ENCODE measurements at places on chromosomes 11 and 22.

DNA sequence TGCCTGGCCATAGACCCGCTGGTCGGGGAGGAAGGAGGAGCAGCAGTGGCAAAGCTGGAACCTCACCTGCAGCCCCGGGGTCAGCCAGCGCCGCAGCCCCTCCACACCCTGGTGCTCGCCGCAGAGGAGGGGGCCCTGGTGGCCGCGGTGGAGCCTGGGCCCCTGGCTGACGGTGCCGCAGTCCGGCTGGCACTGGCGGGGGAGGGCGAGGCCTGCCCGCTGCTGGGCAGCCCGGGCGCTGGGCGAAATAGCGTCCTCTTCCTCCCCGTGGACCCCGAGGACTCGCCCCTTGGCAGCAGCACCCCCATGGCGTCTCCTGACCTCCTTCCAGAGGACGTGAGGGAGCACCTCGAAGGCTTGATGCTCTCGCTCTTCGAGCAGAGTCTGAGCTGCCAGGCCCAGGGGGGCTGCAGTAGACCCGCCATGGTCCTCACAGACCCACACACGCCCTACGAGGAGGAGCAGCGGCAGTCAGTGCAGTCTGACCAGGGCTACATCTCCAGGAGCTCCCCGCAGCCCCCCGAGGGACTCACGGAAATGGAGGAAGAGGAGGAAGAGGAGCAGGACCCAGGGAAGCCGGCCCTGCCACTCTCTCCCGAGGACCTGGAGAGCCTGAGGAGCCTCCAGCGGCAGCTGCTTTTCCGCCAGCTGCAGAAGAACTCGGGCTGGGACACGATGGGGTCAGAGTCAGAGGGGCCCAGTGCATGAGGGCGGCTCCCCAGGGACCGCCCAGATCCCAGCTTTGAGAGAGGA is 11.9 kb downstream of the TMEM121B start:
- no peak for DNase-seq

DNA sequence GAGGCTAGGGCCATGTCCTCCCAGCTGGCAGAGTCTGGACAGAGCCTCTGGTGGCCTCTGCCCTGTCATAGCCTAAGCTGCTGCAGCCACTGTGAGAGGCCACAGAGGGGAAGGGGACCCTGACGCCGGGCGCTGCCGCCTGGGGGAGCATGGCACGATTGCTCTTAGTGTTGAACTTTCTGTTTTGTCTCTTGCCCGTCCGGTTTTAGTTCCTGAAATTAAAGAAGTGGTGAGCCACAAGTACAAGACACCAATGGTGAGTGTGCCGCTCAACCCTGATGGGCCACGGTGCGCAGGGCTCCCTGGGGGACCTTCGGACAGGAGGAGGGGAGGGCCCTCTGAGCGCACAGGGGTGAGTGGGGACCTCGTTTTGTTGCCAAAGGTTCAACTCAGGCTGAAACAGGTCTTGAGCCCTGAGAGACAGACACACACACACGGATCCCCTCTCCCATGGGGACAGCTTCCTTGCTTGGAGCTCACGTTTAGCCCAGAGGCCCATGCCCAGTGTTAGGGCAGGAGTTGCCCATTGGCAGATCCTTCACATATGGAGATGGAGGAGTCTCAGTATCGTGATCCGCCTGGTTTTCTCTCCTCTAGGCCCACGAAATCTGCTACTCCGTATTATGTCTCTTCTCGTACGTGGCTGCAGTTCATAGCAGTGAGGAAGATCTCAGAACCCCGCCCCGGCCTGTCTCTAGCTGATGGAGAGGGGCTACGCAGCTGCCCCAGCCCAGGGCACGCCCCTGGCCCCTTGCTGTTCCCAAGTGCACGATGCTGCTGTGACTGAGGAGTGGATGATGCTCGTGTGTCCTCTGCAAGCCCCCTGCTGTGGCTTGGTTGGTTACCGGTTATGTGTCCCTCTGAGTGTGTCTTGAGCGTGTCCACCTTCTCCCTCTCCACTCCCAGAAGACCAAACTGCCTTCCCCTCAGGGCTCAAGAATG is 23.8 kb downstream of the MYBPC3 start:
- DNase-seq = peak; percentile 30

DNA sequence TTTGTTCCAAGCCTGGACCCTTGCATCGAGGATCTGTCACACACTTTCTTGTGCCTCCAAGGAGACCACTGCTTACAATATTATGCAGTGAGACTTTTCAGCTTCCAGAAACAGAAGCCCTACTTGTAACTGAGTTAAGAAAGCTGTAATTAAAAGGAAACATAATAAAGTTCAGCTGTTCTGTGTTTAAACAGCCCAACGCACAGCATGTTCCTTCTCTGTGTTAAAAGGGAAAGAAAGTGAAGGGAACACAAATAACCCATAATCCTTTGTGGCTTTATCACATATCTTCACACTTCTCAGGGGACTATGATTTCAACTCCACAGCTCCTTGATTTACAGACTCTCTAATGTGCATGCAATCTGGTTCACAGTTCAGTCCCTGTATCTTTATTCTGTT is 200.3 kb upstream of the MTNR1B start:
- no peak for DNase-seq

GRCh38 chr22:45772743-45773142 is 101.1 kb downstream of the ATXN10 start:
- no peak for DNase-seq

GRCh38 chr11:37182031-37182430 is 584.0 kb upstream of the RAG2 start:
- no peak for DNase-seq

GRCh38 chr11:95559899-95560298 is 229.7 kb downstream of the FAM76B start:
- DNase-seq = no peak

DNA sequence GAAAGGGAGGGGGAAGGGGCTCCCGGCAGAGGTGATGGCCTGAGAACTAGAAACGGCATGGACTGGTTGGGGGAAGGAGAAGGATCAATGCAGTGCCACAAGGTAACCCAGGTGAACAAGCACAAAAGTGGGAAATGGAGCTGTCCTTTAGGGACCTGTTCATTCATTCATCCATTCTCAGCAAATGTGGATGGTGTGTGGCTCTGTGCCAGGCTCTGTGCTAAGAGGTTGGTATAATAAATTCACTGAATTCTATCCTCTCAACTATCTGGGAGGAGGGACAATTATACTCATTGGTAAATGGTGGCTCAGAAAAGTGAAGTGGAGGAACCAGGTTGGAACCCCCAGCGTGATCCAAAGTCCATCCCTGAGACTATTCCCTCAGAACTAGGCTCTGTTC is 18.6 kb upstream of the ARAP1 start:
- no peak for DNase-seq

Measured in CD4-positive, alpha-beta T cell treated with Interleukin-15 for 1 hour (primary cell).